ENCODE measurements at places on chromosomes 12 and 14. TPM values are rescaled to one million over a fixed set of nuclear protein-coding genes. Genes with fewer than 3 reads are reported as not detected.

RESF1 gene
- 137 TPM for total RNA-seq

- no peaks in the 10 kb centered on the region for H3K36me3 ChIP-seq
- no peaks in the 10 kb centered on the region for H3K4me1 ChIP-seq
- H3K27me3 ChIP-seq = peaks cover 12% of the 10 kb centered on the region
- no peak overlapping the region for H3K4me3 ChIP-seq
- H3K27ac ChIP-seq = no peak overlapping the region
- DNase-seq = no peak
These were observed 13.0 kb downstream of the PAX9 start for GRCh38 chr14:36674659-36675058.

DNA sequence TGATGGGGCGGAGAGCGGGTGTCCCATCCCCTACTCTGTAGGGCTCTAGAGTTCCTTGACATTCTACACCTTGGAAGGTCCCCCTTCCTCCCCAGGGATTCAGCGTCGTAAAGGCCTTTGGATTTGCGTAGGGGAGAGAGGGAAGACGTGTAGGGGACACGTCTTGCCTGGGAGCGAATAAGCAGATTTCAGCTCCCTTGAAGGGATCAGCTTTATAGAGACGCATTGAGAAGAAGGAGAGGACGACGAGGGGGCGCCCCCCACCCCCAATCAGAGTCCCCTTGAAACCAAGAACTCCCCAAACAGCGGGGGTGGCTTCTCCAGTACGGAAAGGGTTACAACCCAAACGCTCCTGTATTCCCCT lies 324 bp downstream of the CALCOCO1 start:
- peak overlapping the region; percentile 95 for H3K27ac ChIP-seq
- peak overlapping the region; percentile 91 for H3K4me3 ChIP-seq
- peaks cover 6% of the 10 kb centered on the region for H3K36me3 ChIP-seq
- H3K27me3 ChIP-seq = no peaks in the 10 kb centered on the region

DNA sequence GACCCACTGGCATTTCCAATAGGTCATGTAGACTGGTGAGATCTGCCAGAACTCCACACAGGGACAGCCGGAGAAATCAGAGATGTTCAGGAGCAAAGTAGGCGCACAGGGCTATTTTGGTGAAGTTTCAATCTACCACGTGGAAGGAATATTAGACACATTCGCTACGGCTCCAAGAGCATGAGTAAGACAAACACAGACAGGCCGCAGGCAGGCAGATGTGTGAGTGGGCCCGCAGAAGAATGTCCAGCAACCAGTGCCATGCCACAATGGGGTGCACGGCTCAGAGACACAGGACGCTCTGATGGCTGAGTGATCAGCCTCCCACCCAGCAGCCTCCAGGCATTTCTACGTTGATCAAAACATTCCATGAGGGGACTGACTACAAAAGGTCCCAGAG lies 10.4 kb downstream of the SLC15A4 start:
- H3K27ac ChIP-seq = no peak overlapping the region
- no peaks in the 10 kb centered on the region for H3K27me3 ChIP-seq
- H3K4me3 ChIP-seq = no peak overlapping the region
- peaks cover 50% of the 10 kb centered on the region for H3K4me1 ChIP-seq
- H3K36me3 ChIP-seq = peaks cover 42% of the 10 kb centered on the region
- no peak for DNase-seq

RAD52 gene
- total RNA-seq = 19.4 TPM

- H3K36me3 ChIP-seq = no peaks in the 10 kb centered on the region
- no peak overlapping the region for H3K27ac ChIP-seq
- DNase-seq = no peak
- H3K4me3 ChIP-seq = no peak overlapping the region
- H3K27me3 ChIP-seq = peaks cover 2% of the 10 kb centered on the region
- H3K4me1 ChIP-seq = no peaks in the 10 kb centered on the region
These were observed 28.7 kb downstream of the LMNTD1 start for GRCh38 chr12:25524366-25524765.
